ENCODE measurements at places on chromosomes 7 and 10. TPM values are rescaled to one million over a fixed set of nuclear protein-coding genes. Genes with fewer than 3 reads are reported as not detected.

DNA sequence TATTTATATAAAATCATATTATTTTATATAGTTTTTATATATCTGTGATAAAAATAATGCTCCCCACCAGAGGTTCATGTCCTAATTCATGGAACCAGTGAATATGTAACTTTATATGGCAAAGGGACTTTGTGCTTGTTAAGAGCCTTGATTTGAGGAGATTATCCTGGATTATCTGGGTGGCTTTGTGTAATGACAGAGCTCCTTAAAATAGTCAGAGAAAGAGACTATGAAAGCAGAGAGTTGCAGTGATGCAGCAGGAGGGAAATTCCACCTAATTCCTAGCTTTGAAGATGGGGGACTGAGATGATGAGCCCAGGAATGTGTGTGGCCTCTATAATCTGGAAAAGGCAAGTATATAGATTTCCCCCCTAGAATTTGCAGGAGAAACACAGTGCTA is 1034.2 kb upstream of the C7orf33 start:
- H3K27ac ChIP-seq = no peak overlapping the region
- no peaks in the 10 kb centered on the region for H3K36me3 ChIP-seq
- H3K4me1 ChIP-seq = no peaks in the 10 kb centered on the region

DNA sequence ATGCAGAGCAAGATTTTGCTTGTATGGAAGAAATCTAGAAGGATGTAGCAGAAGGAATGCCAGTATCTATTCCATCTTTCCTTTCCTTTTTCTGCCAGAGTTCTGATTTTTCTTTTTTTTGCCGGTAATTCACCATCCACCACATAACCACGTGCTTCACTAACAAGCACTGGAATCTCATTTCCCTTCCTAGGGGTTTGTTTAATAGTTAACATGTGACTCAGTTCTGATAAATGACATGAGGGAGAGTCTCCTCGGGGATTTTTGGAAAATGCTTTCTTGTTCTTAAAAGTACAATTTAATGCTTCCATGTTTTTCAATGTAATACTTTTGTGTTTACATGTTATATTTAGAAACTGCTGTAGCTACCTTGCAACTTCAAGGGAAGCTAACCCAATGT is 590.2 kb downstream of the SH2D4B start:
- H3K4me3 ChIP-seq = no peak overlapping the region
- no peaks in the 10 kb centered on the region for H3K36me3 ChIP-seq
- H3K27me3 ChIP-seq = no peaks in the 10 kb centered on the region
- H3K27ac ChIP-seq = no peak overlapping the region

The GJC3 gene
- 0.53 TPM for total RNA-seq

DNA sequence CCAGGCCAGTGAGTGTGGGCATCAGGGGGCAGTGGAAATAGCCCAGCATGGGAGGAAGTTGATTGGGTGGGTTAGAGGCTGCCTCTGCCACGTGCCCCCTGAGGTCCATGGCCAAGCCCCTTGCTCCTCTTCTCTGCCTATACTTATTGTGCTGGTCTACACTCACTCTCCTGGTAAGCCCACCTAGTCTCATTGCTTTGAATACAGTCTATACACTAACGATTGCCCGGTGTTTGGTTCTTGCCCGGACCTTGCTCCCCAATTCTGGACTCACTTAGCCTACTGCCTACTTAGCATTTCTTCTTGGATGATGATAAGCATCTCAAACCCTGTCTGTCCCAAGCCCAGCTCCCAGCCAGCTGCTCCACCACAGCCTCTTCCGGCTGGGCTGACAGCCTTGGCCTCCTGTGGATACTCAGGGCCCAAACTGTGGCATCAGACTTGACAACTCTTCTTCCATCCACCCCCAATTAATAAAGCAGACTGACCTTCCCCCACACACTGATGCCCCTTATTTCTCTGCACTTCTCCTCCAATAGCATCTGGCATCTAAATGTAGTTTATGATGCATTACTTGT is 10.1 kb downstream of the LRRC18 start:
- H3K27me3 ChIP-seq = no peaks in the 10 kb centered on the region

DNA sequence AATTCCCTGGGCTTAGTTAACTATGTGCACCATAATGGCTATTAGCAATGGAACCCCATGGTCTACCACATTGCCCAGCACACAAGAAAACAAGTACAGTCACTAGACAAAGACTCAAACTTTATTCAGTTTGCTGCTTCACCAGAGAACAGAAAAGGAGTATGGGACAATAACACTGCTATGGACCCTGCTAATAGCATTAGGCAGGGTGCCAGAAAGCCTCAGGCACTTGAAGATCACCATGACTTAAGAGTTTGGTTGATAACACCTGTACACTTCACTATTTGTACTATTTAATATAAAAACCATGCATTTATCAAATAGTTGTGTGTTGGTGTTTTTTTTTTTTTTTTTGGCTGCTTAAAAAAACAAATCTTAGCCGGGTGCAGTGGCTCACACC is 159.6 kb downstream of the KMT2E start:
- DNase-seq = no peak
- no peaks in the 10 kb centered on the region for H3K4me1 ChIP-seq
- no peaks in the 10 kb centered on the region for H3K27me3 ChIP-seq

- no peak overlapping the region for H3K27ac ChIP-seq
- no peaks in the 10 kb centered on the region for H3K36me3 ChIP-seq
- H3K4me3 ChIP-seq = no peak overlapping the region
- peaks cover 5% of the 10 kb centered on the region for H3K4me1 ChIP-seq
- no peaks in the 10 kb centered on the region for H3K27me3 ChIP-seq
Measured at GRCh38 chr10:12733271-12733670, 268.2 kb downstream of the CCDC3 start.

- H3K36me3 ChIP-seq = no peaks in the 10 kb centered on the region
- no peaks in the 10 kb centered on the region for H3K27me3 ChIP-seq
- no peak overlapping the region for H3K27ac ChIP-seq
- H3K4me1 ChIP-seq = peaks cover 8% of the 10 kb centered on the region
Measured at GRCh38 chr10:14742815-14743214, 31.9 kb downstream of the FAM107B start.

- H3K27me3 ChIP-seq = no peaks in the 10 kb centered on the region
- no peaks in the 10 kb centered on the region for H3K36me3 ChIP-seq
- H3K4me1 ChIP-seq = no peaks in the 10 kb centered on the region
- DNase-seq = no peak
- no peak overlapping the region for H3K4me3 ChIP-seq
Measured at GRCh38 chr10:75722609-75723008, 291.2 kb downstream of the LRMDA start.

The NME8 gene
- 0.22 TPM for total RNA-seq
